ENCODE measurements at places on chromosomes 6 and 20.

DNA sequence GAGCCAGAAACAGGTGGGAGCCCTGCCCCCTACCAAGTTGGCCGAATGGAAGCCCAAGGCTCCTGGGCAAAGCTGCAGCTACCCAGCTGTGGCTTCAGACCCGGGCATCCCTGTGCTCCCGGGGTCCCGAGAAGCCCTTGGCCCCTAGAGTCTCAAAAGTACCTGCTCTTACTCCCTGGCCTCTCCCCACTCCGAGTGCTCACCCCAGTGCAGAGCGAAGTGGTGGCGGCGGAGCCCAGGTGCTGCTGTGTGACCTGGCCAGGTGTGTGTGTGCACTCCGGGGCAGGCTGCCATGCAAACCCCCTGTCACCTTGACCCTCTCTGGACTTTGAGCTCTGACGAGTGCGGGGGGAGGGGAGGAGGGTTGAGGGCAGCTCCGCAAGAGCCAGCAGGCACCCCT is 493.8 kb upstream of the MANEA start:
- DNase-seq: no peak

- no peak for DNase-seq
Measured at GRCh38 chr20:36883977-36884535, 8.1 kb downstream of the TLDC2 start.

GRCh38 chr20:6122111-6122872 is 538 bp downstream of the FERMT1 start:
- peak; percentile 55 for DNase-seq

GRCh38 chr20:63979557-63980316 is at the start of gene SAMD10:
Gene SAMD10, minus strand, starts transcription at chr20:63979642. Its CDS starts 175 bp downstream, at chr20:63979467.
- peak; percentile 52 for DNase-seq

GRCh38 chr20:15512916-15513315 is 1060.3 kb downstream of the KIF16B start:
- no peak for DNase-seq

DNA sequence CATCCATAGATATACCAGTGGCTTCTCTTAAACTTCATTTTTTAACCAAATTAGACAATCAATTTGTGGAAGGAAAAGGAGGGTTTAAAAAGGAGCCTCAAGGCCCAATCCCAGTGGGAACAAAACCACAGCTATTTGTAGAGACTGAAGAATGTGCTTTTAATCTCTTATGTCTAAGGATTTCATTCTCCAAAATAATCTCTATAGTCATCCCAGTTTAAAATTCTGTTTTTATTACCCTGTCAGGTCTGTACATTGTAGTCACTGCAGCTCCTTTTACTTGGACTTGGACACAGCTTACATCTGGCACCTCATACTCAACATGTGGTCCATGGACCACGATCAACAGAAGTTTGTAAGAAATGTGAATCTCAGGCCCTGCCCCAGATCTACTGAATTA is 152.1 kb upstream of the STMND1 start:
- no peak for DNase-seq

DNA sequence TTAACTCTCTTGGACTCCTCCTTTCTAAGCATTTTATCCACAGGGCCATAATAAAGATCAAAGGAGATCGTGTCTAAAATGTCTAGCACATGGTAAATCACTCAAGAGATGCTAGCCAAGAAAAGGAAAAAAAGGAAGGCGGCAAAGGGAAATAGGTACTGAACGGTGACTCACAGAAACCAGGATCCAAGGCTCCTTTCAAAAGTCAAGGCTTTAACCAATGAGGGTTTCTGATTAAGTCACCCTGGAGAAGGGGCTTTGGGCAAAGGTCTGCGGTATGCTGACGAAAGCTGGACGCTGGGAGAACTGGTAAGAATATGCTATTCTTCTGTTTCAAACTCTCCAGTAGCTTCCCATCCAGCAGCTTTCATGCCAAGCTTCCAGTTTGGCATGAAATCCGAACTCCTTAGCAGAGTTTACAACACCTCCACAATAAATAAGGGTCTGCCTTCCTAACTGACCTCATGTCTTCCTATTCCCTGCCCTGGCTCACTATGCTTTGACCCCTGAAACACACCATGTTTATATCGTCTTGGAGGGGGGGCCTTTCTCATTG is 1.0 kb downstream of the TOMM34 start:
- no peak for DNase-seq

DNA sequence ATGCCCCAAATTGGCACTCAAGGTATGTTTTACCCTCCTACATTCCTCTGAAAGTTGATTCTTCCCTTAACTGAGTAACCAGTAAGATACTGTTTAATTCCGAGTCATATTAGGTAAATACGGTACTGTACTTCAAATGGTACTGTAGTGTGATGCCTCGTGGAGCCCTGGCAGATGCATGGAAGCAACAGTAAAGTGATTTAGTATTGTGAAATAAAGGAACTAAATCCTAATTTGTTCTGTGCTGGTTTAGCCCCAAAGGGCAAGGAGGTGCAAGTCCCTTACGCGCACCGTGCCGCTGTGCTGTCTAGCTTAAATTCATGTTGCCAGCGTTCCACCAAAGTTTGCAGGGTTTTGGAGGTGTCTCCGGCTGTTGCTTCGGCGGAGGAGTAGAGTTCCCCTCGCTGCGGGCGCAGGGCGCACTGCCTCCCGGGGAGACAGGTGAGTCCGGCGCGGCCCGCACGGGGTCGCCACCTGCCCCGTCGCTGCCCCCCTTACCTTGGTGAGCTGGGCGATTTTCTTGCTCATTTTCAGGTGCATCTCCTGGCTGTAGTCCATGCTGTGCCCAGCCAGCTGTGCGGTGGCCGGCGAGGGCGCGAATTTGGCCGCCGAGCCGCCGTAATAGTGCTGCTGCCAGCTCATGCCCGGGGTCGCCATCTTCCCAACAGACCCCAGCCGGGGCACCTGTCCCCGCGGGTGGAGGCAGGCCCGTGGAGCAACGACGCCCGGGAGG is 655 bp downstream of the FAM184A start:
- peak; percentile 55 for DNase-seq

DNA sequence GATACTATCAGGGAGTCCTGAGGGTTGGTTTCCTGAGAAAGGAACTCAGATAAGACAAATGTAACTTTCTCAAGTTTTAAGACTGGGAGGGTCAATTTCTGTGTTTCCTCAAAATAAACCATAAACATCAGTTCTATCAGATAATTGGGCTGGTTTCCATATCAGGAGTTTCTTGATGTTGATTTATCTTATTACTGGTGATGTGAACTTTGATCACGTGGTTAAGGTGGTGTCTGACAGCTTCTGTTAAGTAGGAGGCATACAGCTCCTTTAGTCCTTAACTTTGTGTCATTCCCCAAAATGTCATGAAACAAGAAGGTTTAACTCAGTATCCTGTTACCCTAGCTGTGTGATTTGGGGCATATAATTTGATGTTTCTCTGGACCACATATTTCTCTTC is 145.2 kb downstream of the ZNF217 start:
- DNase-seq: no peak

GRCh38 chr6:139932671-139933070 is 558.2 kb upstream of the CITED2 start:
- DNase-seq: no peak

- DNase-seq: peak; percentile 44
Measured at GRCh38 chr6:30411515-30412207, 66.7 kb downstream of the RPP21 start.

- no peak for DNase-seq
Measured at GRCh38 chr6:15500901-15501825, 161.7 kb downstream of the DTNBP1 start.

GRCh38 chr6:76506808-76507207 is 434.3 kb upstream of the IMPG1 start:
- no peak for DNase-seq

GRCh38 chr20:22682381-22682780 is 98.0 kb upstream of the FOXA2 start:
- DNase-seq: no peak

GRCh38 chr6:128757961-128758360 is 125.0 kb upstream of the LAMA2 start:
- DNase-seq: no peak

DNA sequence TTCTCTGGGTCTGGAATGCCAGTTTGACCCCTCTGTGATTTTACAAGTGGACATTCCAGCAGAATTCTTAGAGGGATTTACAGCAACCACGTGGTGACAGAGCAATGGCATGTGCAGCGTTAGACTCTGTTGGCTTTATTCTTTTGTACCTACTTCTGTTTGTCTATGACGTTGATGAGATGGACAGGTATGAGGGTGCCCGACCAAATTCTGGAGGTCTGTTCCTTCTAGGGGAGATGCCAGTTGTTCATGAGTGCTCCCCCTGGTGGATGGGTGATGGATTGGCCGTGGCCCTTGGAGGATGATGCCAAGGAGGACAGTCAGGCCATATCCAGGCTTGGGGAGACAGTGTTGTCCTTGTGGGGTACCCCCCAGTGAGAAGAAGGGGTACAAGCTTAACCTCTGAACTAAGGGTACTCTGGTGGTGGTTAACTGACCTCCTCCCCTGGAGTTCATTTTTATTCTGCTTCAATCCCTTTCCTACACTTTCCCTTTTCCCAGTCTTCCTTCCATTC is 198.6 kb downstream of the DTNBP1 start:
- DNase-seq: no peak

GRCh38 chr20:2397595-2398145 is 17.0 kb downstream of the TGM6 start:
- no peak for DNase-seq

- DNase-seq: no peak
Measured at GRCh38 chr6:41430875-41431274, 95.5 kb downstream of the NCR2 start.

DNA sequence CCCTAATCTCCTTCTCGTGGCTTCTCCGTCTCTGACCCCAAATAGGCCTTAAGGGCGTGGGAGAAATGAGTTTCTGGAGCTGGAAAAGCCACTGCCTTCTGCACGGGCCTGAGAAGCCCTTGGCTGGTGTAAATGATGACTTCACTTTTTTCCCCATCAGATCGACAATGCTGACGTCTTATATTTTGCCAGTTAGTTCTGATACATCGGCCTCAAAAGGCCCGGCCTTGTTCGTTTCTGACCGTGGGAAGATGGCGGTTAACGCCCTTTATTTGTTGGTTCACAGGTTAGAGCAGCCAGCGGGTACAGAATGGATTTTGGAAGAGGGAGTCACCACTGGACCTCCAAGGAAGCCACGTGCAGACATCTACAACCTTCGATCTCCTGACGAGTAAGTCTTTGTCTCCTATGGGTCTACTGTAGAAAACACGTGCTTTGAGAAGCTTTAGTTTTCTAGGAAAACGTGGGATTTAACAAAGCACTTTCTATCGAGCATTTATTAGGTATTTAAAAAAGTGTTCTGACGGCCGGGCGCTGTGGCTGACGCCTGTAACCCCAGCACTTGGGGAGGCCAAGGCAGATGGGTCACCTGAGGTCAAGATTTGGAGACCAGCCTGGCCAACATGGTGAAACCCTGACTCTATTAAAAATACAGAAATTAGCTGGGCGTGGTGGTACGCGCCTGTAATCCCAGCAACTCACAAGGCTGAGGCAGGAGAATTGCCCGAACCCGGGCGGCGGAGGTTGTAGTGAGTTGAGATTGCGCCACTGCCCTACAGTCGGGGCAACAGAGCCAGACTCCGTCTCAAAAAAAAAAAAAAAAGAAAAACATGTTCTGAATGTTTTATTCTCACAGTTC is 1.2 kb upstream of the ZNFX1 start:
- DNase-seq: no peak

GRCh38 chr6:144029452-144029851 is 21.4 kb upstream of the PLAGL1 start:
- DNase-seq: no peak

GRCh38 chr6:167267921-167268401 is 23.2 kb upstream of the UNC93A start:
- DNase-seq: no peak

- no peak for DNase-seq
Measured at GRCh38 chr6:158161566-158162254, 6.4 kb downstream of the SERAC1 start.

- no peak for DNase-seq
Measured at GRCh38 chr20:47317127-47317895, 39.2 kb downstream of the ZMYND8 start.

DNA sequence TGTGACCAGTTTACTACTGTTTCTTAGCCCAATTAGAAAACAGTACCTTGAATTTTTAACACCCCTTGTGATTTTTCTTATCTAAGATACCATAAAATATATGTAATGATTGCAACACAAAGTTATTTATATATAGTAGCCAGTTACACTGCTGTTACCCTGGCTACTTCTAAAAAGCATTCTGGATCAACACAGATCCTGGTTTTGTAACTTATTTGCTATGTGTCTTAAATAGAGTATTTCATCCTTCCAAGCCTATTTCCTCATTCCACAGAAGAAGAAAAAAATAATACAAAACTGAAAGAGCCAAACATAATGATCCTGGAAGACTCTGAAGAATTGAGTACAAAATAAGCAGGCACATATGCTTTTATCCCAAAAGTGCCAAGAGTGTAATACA is 19.0 kb upstream of the GSTA4 start:
- no peak for DNase-seq

DNA sequence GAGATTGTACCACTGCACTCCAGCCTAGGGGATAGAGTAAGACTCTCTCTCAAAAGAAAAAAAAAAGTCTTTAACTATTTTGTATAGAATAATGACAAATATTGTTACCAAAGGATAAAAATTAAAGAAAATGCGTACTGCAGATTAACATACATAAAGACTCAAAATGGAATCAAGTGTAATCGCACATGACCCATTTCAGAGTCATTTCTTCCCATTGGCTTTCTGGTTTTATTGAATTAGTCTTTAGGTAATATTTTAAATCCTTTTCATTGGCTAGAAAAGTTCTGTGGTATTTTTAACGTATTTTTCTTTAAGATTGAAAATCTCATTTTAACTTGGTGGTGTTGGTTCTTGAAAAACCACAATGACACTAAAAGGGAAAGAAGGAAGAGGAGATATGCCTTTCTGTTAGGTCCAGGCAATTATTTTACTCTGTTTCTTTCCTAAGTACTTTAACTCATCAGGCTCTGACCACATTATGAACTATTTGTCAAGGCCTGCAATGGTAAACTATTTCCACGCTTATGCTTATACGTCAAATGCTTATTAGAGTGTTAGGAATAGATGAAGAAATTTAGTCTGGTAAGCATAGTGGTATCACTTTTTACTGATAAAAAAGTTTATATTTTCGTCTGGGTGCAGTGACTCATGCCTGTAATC is 52.3 kb downstream of the PLEKHG1 start:
- DNase-seq: no peak

DNA sequence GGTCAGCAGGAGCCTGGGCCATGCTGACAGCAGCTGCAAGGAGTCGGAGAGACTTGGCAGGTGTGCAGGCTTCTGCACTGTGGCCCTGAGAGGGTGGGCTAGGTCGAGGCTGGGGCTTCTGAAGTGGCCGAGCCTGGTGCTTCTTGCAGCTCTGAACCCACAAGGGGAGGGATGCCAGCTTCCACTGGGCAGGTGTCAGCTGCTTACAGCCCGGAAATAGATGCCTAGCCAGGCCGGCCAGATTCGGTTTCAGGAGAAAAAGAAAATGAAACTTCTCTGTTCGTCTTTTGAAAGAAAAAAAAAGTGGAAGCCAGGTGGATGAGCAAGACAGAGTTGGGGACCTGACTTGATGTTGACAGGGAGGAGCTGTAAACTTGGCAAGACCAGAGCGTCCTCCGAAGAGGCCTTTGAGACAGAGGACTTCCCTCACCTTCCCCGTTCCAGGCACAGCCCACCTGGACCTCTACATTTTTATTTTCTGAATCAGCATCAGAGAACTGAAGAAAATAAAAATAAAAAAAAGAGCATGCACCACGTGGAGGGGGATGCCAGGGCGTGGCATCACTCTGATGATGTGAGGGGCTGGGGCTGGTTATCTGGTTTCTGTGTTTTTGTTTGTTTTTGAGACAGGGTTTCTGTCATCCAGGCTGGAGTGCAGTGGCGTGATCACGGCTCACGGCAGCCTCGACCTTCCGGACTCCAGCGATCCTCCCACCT is at the start of gene ZBP1:
ZBP1 (minus strand) TSS at position 153 of the 717 bp plus-strand sequence; CDS start at position 22, 131 bp downstream.
- DNase-seq: no peak

Data from NCI-H1105 (cell line).